LHCN-M2 (cell line): ENCODE measurements at places on chromosomes 13 and 19. TPM values are rescaled to one million over a fixed set of nuclear protein-coding genes. Genes with fewer than 3 reads are reported as not detected.

GAPDHS gene
- not detected in 2 replicates for total RNA-seq

CEACAM8 gene
- total RNA-seq, result not detected in 2 replicates

CCNA1 gene
- 0.77 and 1.8 TPM in 2 replicates for total RNA-seq

- no peak for DNase-seq
Measured at GRCh38 chr19:11375143-11375948, 880 bp downstream of the SWSAP1 start.

DNA sequence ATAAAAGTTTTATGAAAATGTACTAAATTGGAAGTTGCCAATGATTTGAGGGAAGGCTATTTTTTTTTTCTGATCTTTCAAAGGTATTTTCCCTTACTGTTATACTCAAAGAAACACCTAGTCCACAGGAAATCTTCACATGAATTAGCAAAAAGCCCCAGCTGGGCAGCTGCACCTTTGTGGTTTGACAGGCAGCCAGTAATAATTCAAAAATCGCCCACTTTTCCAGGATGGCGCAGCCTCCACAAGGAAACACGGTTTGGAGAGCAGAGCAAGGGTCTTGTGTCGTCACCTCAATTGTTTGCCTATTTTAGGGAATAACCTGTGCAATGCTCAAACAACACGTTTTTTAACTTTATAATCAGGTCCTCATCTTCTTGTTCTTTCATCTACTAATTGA lies 324.9 kb upstream of the GPC6 start:
- DNase-seq, result no peak

GRCh38 chr13:102718746-102719145 lies 23.9 kb upstream of the METTL21C start:
- peak; percentile 21 for DNase-seq

KLF5 gene
- 9.7 and 18.6 TPM in 2 replicates for total RNA-seq

DNA sequence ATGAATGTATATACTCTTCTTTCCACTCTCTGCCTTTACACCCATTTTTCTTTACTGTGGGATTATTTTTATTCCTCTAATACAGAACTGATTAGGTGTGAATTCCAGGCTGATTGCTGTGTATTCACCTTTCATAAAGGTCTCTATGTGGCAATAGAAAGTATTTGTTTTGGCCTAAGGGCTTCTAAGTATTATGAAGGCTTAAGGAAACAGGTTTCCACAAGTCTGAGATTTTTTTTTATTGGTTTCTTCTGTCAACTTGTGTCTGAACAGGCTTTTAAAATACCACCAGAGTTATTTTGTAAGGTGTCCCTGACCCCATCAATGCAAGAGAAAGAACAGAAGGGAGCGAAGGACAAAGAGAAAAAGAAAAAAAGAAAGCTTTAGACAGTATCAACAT lies 1102.0 kb upstream of the SPRY2 start:
- no peak for DNase-seq

DNA sequence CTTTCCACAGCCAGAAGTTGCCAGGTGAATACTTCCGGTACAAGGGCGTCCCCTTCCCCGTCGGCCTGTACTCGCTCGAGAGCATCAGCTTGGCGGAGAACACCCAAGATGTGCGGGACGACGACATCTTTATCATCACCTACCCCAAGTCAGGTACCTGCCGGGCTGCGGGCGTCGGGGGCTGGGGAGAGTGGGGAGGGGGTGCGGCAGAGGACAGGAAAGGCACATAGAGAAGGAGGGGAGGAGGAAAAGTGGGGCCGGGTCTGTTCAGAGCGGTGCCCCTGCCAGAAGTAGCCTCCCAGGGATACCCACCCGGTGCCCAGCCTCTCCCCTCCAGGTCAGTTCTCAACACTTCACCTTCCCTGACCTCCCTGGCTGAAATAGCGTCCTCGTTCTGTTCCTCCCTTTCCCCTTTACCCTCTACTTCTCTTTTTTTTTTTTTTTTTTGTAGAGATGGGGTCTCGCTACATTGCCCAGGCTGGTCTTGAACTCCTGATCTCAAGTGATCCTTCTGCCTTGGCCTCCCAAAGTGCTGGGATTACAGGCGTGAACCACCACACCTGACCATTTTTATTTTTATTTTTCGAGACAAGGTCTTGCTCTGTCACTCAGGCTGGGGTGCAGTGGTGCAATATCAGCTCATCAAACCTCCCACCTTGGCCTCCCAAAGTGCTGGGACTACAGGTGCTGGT lies 24.1 kb downstream of the SULT2B1 start:
- no peak for DNase-seq

PRKCG gene
- total RNA-seq, result not detected in 2 replicates

GRCh38 chr13:100098445-100099116 lies 9.7 kb downstream of the PCCA start:
- no peak for DNase-seq

PRR19 gene
- total RNA-seq, result 2.2 and 2.3 TPM in 2 replicates

DNA sequence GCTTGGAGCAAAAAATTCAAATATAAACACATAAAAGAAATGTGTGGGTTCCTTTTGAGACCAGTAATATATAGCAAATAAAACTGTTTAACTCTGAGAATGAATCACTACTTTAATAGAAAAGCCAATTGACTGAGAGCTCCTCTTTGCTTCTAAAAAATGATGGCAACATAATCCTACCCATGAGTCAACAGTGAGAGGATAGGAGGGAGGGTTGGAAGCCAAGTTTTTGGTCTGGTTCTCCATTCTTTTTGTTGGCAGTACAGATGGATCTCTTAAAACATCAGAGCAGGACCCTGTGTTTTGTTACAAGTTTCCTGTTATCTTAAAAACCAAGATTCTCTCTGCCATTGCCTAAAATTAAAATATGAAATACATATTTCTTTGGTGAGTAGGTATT lies 50.0 kb upstream of the POSTN start:
- peak; percentile 67 for DNase-seq

- no peak for DNase-seq
Measured at GRCh38 chr13:21364916-21365315, 94.2 kb downstream of the ZDHHC20 start.

DNA sequence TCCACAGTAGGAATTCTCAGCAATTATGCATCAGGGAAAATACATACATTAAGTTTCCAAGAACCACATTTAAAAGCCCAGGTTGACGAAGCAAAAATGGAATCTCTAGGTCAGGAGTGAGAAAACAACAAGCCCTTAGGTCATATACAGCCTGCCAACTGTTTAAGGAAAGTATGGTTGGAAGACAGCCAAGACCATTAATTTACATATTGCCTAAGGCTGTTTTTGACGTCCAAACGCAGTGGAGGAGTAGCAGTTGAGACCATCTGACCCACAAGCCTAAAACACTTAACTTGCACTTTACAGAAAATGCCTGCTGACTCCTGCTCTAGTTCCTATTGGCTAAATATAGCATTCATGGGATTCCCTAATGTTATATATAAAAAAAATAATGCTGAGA lies 299.0 kb downstream of the ITGBL1 start:
- DNase-seq, result peak; percentile 43
